ENCODE measurements at places on chromosomes 2 and 18. TPM values are rescaled to one million over a fixed set of nuclear protein-coding genes. Genes with fewer than 3 reads are reported as not detected.

Gene LCT
- not detected for total RNA-seq

DNA sequence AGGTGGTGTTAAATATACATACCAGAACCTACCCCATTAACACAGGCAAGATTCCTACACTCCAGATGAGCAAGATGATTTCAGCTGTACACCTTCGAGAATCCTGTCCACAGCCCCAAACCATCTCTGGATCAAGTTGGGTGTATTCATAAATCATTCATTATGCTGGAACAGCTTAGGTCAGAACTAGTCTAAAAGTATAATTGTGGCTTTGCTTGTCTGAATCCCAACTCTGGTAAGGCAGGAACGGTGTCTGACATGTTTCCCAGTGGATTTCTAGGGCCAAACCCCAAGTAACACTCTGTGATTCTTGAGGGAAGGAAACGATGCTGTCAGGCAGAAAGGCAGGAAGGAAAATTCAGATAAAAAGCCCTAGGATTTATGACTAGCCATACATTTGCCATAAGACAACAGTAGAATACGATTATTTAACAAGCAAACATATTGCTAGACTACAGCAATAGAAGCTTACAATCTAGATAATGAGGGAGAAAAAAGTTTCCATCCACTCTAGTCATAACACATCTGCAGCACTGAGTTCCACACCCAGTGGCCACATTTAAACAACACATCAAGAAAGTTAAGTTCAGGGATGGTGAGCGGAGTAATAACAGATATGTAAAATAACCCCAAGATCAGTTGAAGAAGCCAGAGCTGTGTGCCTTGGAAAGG, 444.8 kb downstream of the RND3 start:
- no peaks in the 10 kb centered on the region for H3K36me3 ChIP-seq
- no peak overlapping the region for H3K4me3 ChIP-seq
- H3K27me3 ChIP-seq, result no peaks in the 10 kb centered on the region
- no peak for DNase-seq
- H3K27ac ChIP-seq, result no peak overlapping the region

Gene DCDC2C
- total RNA-seq, result not detected

Gene GAL3ST2
- 0.37 TPM for total RNA-seq

Gene CLEC4F
- total RNA-seq, result not detected

GRCh38 chr2:216879727-216880508, 20.1 kb upstream of the TNP1 start:
- H3K27ac ChIP-seq, result no peak overlapping the region
- DNase-seq, result no peak
- H3K27me3 ChIP-seq, result no peaks in the 10 kb centered on the region

GRCh38 chr2:95231723-95232122, 24.4 kb downstream of the ZNF892 start:
- H3K36me3 ChIP-seq, result no peaks in the 10 kb centered on the region
- peaks cover 18% of the 10 kb centered on the region for H3K4me1 ChIP-seq
- DNase-seq, result peak; percentile 89
- H3K4me3 ChIP-seq, result no peak overlapping the region

GRCh38 chr18:46756025-46756558, 761 bp downstream of the ST8SIA5 start:
- no peak for DNase-seq
- H3K27me3 ChIP-seq, result peaks cover 31% of the 10 kb centered on the region
- peaks cover 5% of the 10 kb centered on the region for H3K36me3 ChIP-seq
- no peaks in the 10 kb centered on the region for H3K4me1 ChIP-seq
- H3K4me3 ChIP-seq, result no peak overlapping the region

DNA sequence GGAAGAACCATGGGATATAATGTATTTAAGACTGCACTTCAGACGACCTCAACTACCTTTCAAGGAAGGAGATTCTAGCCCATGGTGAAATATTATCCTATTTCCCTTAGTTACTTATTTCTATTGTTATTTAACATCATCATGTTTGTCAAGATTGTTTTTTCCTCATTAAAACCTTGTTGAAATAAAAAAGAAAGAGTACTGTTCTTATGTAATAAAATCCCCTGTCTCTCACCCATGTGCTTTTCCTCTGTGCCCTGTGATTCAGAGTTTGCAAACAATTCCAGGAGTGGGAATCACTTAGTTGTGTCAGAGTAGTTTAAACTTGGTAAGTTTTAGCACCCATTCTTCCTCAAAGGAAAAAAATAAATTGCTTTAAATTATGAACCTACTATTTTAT, 43.6 kb downstream of the ERBB4 start:
- no peaks in the 10 kb centered on the region for H3K36me3 ChIP-seq
- no peaks in the 10 kb centered on the region for H3K4me1 ChIP-seq
- H3K27me3 ChIP-seq, result peaks cover 60% of the 10 kb centered on the region
- H3K4me3 ChIP-seq, result no peak overlapping the region

Gene SERPINB10
- not detected for total RNA-seq

DNA sequence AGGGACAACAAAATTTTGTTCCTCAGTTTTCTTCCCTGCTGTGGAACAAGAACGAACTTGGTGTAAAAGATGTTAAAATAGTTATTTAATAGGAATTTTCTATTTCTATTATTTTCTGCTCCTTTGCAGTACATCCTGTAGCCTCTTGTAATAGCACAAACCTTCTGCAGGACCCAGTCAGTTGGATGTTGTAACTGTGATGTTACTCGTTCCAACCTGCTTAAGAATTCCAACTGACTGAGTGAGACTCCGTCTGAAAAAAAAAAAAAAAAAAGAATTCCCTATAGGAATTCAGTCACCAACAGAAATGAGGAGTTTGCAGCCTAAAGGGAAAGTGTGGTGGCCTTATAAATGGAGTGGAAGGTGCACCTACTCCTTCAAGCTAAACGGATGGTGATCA, 46.4 kb upstream of the CDH20 start:
- no peaks in the 10 kb centered on the region for H3K4me1 ChIP-seq
- H3K27me3 ChIP-seq, result no peaks in the 10 kb centered on the region
- DNase-seq, result peak; percentile 13
- H3K27ac ChIP-seq, result no peak overlapping the region
- no peaks in the 10 kb centered on the region for H3K36me3 ChIP-seq
- no peak overlapping the region for H3K4me3 ChIP-seq

Measured in MCF 10A (cell line).